HS-27A (cell line): ENCODE measurements at places on chromosomes 11 and 22.

DNA sequence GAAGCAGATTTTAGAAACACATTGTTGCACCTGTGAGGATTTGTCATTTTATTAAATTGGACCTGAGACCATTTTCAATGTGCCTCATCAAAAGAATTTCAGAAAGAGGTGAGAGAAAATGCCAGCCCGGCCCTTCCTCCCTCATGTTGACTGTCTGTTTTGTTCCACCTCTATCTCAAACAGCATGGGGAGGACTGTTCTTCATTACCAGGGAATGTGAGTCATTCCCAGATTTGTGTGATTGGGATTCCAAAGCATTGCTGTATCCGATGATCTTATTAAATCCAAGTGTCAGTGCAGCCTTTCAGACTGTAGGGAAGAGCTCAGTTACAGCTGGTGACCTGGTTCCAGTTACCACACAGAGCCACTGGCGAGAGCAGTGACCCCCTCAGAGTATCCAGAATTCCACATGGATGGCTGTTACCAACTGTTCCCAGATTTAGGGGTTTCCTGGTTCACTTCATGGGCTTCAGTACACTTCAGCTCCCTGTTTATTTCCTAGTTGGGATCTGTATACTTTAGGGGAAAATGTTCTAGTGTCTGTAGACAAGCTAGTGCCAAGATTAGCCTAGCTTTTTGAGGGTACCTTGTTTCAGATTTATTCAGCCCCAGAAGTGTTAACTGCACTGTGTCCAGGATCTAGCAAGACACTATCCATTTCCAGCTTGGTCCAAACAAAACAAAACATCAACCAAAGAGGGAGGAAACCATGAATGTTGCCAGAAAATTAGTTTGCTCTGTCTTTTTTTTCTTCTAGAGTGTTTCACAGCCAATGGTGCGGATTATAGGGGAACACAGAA lies 20.9 kb downstream of the KREMEN1 start:
- DNase-seq = no peak

DNA sequence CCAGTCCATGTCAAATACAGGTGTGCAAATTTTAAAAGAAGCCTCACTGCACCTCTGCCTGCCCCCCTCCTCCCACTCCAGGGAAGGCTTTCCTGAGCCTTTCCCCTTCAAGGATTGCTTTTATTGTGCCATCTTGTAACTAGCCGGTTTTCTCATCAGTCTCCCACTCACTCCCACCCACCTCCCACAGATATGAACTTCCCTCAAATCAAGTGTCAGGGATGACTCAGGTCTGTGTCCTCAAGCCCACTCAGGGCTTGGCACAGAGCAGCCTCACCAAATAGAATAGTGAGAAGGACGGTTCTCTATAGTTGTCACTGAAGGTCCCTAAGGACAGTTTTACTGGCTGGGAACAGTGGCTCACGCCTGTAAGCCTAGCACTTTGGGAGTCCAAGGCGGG lies 43.0 kb downstream of the THAP12 start:
- no peak for DNase-seq

DNA sequence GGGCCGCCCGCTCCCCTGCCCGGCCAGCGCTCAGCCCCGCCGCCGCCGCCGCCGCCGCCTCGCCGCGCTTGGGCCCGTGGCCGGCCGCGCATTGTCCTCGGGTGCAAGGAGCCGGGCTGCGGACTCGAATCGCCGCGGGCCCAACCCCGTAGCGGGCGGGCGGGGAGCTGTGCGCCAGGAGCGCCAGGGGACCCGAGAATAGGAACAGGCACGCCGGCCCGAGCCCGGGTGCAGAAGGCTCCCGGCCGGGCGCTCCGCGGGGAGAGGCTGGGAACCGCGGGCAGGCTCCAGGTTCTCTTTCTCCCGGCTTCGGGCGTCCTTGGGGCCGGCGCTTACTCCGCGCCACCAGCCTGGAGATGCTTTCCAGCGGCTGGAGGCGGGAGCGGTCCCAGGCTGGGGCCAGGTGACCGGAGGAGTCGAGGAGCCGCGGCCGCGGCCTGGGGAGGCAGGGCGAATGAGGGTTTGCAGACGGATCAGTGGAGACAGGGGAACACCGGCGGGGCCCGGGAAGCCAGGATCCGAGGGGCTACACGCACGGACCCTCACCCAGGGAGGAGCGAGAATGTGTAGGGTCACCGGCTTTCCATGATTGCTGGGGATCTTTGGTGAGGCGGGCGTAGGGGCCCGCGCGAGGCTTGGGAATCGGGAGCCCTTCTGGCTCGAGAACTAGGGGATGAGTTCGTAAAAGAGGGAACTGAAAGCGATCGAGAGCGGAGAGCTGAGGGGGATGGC lies 726 bp downstream of the PKNOX2 start:
- no peak for DNase-seq

DNA sequence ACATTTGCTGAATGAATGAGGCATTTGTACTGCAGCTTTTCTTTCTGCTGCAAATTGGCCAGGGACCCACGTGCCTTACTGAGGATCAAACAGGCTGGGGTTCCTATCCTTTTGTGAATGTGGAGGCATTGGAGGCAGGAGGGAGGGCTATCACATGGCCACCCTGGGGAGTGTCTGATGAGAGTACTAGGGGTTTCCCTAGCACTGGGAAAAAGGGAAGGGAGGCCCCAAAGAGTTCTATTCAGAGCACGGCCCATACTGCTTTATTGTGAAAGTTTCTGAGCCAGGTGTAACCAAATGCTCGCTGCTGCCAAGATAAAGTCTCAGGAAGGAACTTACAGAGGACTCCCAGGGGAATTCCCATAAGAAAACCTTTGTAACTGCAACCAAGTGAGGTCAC lies 78.4 kb upstream of the ANO1 start:
- DNase-seq = no peak

DNA sequence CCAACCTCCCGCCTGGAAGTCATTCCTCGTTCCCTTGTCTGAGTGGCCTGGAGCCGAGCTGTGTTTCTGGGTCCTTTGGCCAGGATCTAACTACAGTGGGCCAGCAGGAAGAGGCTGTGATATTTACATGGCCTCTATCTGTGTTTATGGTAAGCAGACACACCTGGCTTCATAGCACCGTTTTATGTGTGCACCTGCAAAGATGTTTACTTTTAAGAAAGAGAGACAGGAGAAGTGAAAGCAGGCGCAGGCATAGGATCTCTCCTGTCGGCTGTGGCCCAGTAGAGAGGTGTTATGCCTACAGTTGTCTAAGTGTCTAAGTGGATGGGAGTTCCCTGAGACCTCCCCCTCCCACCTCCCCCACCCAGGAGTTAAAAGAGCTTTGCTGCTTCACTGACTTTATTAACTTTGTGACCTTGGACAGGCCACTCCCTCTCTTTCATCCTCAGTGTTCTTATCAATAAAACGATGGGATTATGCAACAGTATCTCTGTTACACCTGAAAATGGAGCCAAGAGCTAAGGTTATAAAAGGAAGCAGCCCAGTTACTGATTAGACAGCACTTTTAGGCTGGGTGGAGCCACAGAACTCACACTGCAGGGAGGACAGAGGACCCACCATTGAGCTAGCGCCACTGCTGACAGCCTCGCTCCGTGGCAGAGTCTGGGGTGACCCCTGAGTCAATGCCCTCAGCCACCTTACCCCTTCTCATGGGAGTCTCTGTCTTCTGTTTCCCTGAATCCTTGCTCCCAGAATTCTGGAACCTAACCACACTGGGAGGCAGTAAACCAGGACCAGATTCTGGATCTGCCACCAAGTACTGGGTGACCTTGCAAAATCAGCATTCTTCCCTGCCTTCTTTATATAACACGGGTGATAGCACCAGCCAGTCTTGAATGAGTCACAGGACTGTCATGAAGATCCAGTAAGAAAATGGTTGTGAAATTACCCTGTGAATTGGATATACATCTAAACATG lies 22.0 kb downstream of the ST14 start:
- DNase-seq = no peak

GRCh38 chr11:80517701-80518100 lies 1076.9 kb upstream of the TENM4 start:
- no peak for DNase-seq

DNA sequence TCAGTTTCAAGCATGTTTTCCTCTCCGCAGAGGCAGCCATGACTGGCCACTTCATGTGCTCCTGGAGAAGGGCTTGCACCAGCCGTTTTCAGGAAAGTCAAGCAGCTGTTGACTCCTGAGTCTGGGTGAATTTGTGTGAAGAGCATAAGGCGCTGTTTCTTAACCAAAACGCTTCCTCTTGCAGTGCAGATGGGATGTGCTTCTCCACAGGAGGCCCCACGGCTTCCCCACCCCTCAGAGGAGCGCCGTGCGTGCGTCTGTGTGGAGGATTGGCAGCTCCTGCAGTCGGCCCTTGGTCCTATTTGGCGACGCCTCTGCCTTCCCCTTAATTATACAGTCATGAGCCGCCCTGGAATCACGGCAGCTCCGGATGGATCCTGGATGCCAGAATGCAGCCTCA lies 54.1 kb upstream of the B3GAT1 start:
- no peak for DNase-seq

DNA sequence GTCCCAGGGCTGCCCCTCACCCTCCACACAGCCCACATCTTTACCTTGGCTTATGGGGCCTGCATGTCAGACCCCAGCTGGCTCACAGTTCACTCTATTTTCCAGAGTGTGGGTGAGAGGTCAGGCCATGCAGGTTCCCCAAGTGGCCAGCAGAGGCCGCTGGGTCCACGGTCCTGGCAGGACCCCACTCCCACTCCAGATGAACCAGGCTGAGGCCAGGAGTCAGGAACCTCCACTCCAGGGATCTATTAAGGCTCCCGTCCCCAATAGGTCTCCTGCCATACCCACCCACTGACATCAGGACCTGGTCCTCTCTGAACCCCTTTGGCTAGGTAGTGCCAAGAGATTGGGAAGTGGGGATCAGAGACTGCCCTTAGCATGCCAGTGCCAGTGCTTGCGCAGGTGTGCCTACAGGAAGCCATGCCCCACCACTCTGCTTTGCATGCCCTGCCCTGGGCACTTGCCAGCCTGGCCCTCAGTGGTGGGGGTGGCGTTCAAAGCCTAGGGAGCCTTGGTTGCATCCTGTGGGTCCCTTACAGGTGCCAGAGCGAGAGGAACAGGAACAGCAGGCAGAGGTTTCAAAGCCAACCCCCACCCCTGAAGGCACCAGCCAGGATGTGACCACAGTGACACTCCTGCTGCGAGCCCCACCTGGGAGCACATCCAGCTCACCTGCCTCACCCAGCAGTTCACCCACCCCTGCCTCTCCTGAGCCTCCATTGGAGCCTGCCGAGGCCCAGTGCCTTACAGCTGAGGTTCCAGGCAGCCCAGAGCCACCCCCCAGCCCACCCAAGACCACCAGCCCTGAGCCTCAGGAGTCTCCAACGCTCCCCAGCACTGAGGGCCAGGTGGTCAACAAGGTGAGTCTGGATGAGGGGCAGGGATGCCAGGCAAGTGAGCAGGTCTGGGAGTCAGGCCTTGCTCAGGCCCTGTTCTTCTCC lies 8.3 kb downstream of the SMTN start:
- DNase-seq = no peak

GRCh38 chr11:6599881-6600390 lies 3.5 kb downstream of the RRP8 start:
- DNase-seq = no peak

- DNase-seq = no peak
Observed at GRCh38 chr11:29844701-29845379, 172.0 kb downstream of the KCNA4 start.

GRCh38 chr11:26070714-26071380 lies 261.1 kb upstream of the ANO3 start:
- no peak for DNase-seq

- no peak for DNase-seq
Observed at GRCh38 chr11:74462631-74463030, 4.7 kb downstream of the KCNE3 start.

DNA sequence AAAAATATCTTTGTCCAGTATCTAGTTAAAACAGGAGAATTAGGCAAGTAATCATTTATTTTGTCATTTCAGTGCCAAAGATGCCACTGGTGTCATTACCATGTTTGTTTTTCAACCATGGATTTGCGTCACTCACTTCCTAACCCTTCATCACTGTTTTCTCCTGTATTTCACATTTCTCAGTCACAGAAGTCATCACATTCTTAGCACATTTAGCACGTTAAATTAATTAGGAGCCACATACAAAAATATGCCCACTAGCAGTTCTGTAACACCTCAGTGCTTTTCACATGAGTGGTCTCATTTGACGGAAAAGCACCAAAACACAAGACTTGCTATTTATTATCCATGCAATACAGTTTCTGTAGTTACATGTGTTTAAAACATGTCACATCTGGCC lies 546.0 kb downstream of the METTL15 start:
- DNase-seq = no peak

DNA sequence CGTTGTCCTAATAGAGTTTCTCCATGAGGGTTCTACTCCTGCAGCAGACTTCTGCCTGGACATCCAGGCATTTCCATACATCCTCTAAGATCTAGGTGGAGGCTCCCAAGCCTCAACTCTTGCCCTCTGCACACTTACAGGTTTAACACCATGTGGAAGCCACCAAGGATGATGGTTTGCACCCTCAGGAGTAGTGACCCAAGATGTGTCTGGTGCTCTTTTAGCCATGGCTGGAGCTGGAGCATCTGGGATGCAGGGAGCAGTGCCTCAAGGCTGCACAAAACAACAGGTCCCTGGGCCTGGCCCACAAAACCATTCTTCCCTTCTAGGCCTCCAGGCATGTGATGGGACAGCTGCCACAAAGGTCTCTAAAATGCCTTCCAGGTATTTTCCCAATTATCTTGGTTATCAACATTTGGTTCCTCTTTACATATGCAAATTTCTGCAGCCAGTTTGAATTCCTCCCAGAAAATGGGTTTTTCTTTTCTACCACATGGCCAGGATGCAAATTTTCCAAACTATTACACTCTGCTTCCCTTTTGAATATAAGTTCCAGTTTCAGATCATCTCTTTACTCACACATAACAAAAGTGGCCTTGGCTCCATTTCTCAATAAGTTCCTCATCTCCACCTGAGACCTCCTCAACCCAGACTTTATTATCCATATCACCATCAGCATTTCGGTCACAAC lies 69.5 kb upstream of the GNAZ start:
- no peak for DNase-seq

DNA sequence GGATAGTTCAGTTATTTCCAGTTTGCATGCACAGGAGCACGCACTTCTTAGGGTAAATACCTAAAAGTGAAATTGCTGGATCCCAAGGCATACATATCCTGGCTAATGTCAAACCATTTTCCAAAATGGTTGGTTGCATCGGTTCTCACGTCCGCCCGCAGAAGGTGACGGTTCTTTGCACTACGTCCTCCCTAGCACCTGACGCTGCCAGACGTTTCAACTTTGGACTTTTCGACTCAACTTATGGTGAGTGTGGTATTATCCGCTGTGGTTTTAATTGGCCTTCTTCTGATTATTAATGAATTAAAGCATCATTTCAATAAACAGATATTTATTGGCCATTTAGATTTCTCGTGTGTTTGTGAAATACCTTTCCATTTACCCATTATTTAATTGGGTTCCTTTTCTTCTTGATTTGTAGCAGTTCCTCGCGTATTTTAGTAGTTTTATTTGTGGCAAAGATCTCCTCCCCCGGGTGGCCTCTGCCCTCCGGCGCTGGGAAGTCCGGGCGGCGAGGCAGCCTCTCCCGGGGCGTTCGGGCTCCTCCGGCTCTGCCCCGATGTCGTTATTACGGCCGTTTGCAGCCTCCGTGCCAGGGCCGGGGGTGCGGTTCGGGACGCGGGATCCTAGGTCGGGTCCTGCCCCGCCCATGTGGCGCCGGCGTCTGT lies at the start of gene JHY:
JHY (plus strand) TSS at position 571 of the 668 bp plus-strand sequence. CDS start 3,091 bp downstream, outside the sequence.
- DNase-seq = no peak
